ENCODE measurements at places on chromosomes 1 and 21.

DNA sequence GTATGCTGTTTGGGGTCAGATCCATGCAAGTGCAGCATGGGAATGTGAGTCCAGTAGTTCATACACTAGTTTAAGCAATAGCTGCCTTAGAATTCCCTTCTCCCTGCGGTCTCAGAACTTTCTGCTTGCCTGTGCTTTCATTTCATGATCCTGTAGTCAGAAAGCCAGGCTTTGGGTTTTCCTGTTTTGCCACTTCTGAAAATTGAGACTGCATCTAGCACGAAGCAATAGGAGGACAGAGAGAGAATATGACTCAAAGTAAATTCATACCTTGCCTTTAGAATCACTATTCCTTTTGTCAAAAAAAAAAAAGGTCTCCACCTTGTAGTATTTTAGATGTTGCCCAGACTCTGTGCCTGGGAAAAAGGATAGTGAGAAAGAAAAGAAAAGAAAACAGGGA, 161.2 kb upstream of the SNX7 start:
- no peak for DNase-seq

- DNase-seq = no peak
These were observed 73.9 kb downstream of the RAB3GAP2 start for GRCh38 chr1:220198186-220199005.

DNA sequence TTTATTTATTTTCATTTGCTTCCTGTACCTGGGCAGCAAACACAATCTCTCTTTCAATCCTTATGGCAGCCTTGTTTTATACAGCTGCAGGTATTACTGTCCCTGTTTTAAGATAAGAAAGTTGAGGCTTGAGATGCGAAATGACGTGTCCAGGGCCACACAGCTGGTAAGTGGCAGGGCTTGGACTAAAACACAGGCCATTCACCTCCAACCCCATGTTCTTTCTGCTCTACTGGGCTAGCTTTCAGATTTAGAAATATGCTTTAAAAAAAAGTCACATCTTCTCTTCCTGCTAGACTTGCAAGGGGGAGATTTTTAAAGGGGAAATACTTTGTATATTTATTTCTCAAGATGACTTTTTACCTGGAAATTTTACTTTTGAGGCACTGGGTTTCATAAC, 62.8 kb downstream of the CNST start:
- no peak for DNase-seq

DNA sequence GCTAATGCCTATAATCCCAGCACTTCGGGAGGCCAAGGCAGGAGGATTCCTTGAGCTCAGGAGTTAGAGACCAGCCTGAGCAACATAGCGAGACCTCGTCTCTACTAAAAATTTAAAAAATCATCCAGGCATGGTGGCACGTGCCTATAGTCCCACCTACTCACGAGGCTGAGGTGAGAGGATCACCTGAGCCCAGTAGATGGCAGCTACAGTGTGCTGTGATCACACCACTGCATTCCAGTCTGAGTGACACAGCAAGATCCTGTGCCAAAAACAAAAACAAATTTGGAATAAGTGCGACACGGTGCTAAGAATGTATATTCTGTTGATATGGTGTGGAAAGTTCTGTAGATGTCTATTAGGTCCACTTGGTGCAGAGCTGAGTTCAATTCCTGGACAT, 15.1 kb downstream of the USP33 start:
- DNase-seq = no peak

GRCh38 chr21:14114251-14114650, 96.5 kb downstream of the LIPI start:
- no peak for DNase-seq

GRCh38 chr1:154774175-154774855, 95.8 kb downstream of the KCNN3 start:
- no peak for DNase-seq

DNA sequence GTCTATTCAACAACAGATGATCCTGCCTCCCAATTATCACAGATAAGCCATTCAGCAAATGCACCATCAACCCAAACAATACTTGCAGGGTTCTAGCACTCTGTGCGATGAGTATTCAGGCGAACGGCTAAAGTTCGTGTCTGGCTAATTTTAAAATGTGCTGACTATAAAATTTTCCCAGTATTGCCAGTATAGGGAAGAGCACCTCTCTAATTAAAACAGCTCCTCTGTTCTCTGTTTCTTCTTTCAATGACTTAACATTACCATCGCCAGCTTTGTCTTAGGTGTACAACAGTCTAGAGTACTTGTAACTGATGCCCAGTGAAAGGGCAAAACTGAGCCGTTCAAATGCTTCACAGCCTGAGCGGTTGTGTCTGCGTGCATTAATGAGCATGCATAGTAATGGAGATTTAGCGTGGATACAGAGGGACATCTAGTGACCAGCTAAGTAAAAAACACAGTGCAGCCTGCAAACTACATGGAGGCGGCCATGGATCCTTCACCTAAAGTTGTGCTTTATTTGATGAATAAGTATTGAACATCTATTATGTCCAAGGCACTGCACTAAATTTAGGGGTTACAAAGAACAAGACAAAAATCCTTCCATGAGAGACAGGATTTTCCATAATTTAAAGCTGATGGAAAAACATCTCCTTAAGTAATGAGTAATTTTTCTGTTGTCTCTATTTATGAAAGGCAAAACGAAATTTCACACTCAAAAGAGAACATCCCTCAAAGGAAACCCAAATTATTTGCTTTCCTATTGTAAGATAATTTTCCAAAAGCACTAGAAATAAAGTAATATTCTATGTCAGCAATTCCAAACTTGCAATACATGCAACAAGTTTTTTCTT, 120.0 kb downstream of the SETD4 start:
- no peak for DNase-seq

GRCh38 chr1:7473223-7474142, 297.6 kb upstream of the VAMP3 start:
- no peak for DNase-seq

- DNase-seq = no peak
These were observed at the start of gene TNFSF4 for GRCh38 chr1:173206816-173207568. Gene TNFSF4, minus strand, starts transcription at chr1:173207331. Its CDS starts 155 bp downstream, at chr1:173207176.

- DNase-seq = no peak
These were observed 43.8 kb downstream of the SLX9 start for GRCh38 chr21:44983421-44984206.

GRCh38 chr1:26114165-26114927, 2.7 kb downstream of the PDIK1L start:
- DNase-seq = no peak

DNA sequence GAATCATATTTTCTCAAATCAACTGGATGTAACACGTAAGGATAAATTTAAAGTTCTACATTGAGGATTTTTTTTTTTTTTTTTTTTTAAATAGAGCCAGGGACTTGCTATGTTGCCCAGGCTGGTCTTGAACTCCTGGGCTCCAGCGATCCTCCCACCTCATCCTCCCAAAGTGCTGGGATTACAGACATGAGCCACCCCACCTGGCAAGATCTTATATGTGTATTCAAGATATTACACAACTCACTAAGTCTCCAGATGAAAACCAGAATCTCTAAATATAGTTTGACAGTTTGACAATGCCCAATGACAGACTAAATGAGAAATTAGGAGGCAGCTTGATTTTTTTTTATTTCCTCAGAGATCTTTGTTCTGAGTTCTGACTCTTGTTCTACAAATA, 6.8 kb downstream of the YY1AP1 start:
- DNase-seq = no peak

- no peak for DNase-seq
These were observed 35.4 kb upstream of the LRRC8B start for GRCh38 chr1:89489047-89489729.

DNA sequence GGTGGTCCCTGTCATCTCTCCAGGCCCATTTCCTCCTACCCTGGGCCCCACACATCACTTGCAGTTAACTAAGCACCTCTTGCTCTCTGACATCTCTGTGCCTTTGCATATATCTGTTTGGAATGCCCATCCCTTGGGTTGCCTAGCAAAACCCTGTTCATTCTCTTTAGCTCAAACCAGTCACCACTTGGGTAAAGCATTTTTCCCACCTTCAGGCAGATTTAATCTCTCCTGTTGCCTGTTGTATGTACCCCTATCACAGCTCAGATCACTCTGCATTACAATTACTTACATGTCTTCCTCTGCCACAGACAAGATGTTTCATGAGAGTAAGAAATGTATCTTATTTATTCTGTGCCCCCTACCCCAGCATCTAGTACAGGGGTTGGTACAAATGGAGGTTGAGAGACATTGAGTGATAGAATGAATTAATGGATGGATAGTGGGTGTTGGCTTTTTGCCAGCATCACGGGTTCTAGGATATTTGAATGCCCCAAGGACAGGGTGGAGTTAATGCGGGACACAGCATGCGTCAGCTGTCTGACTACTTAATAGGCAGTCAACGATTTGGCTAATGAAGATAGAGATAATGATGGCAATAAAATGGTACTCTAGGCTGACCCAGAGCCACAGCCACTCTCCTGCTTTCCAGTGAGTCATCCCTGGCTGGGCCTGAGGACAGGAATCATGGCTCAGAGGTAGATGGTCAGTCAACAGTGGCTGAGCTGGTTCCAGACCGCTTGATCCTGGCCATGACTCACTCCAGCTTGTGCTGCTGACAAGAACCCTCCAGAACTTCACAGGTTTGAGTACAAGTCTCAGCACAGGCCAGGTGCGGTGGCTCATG, 6.5 kb downstream of the NR0B2 start:
- no peak for DNase-seq

DNA sequence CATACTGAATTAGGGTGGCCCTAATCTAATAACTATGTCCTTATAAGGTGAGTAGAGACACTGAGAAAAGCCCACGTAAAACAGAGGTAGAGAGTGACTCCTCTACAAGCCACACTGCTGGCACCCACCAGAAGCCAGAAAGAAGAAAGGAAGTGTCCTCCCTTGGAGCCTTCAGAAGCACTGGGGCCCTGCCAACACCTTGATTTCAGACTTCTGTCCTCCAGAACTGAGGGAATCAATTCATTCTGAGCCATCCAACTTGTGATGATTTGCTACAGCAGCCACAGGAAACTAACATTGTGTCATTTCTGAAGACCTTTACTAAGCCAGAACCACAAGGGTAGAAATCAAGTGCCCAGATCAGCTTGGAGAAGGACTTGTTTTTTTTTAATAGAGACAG, 15.0 kb downstream of the GNB1 start:
- DNase-seq = no peak

- no peak for DNase-seq
These were observed 178.8 kb downstream of the SDCCAG8 start for GRCh38 chr1:243434594-243434993.

DNA sequence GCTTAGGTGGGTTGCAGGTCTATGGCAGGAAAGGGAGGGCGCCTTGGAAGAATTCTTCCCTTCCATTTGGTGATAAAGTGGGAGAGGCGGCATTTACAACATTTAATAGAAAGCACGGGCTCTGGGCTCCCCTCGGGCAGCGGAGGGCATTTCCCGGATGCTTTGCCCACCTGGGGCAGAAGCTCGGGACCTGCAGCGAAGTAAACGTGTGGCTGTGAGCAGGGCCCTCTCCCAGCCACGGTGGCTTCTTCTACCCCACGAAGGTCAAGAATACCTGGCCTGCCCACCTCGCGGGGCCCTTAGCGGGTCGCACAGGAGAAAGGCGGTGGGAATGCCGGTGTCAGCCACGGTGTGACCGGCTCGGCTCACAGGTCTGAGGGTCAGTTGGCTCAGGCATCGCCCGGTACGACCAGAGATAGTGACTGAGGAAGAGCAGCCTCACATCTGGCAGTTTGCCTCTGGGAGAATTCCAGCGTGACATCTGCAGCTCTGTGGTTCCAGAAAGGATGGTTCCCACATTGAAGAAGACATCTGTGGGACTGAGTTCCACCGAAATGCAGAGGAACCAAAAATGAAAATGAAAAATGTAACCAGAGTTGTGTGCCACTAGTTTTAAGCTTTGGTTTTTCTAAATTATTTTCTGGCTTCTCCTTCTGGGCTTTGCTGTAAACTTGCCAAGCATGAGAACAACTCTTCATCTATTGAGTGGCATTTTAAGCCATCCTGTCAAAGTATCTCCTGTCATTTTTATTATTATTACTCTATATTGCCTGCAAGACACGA, 720 bp upstream of the F3 start:
- DNase-seq = no peak

Data from stimulated activated CD4-positive, alpha-beta T cell treated with anti-CD3 and anti-CD28 coated beads, TNF-alpha, amount 100 ng/mL, for 4 hours (primary cell).